ENCODE measurements at places on chromosomes 1 and 21. TPM values are rescaled to one million over a fixed set of nuclear protein-coding genes. Genes with fewer than 3 reads are reported as not detected.
A peak's percentile ranks its signal among the peaks of the same experiment; 100 is the strongest.

GRCh38 chr21:26946744-26947446, 20.0 kb downstream of the ADAMTS5 start:
- DNase-seq, result no peak
- H3K4me3 ChIP-seq, result no peak overlapping the region
- H3K4me1 ChIP-seq, result no peaks in the 10 kb centered on the region
- no peak overlapping the region for H3K27ac ChIP-seq
- no peaks in the 10 kb centered on the region for H3K27me3 ChIP-seq

The SNRNP40 gene
- total RNA-seq, result 53.7 TPM

The OR2T8 gene
- total RNA-seq, result 0.25 TPM

The KRTAP7-1 gene
- not detected for total RNA-seq

DNA sequence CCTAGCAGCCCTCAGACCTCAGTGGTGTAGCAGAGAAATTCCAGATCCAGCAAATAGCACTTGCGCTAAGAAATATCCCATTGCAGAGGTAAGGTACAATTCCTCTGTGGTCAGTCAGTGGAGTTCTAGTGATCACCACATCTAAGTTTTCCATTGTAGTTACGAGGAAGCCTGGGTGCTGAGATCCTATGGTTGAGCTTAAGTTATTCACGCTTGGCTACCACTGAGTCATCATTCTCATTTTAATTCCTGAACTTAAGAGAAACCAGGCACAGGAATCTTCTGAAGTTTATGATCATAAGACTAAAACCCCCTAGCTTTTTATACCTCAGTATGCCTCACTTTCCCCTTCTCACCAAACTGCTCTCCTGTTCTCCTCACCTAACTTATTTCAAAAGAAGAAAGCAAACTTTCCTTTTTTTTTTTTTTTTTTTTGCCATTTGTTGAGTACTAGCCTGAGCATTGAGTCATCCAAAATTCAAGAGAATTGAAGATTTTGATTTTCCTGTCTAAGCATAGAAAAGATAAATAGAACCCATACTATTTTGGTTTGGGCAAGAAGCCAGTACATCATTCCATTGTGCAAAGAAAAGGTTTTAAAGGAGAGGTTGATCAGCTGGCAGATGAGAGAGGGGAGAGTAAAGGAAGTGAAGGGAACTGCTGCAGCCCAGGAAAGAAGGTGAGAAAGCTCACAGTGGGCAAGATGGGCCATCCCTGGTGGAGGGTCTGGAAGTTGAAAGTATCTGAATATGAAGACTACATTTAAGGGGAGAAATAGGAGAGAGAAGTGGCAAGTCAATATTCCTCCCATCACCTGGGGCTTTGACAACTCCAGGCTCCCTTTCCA, 39.9 kb downstream of the SERBP1 start:
- no peak overlapping the region for H3K27ac ChIP-seq
- H3K36me3 ChIP-seq, result no peaks in the 10 kb centered on the region
- H3K4me3 ChIP-seq, result no peak overlapping the region
- no peaks in the 10 kb centered on the region for H3K27me3 ChIP-seq

GRCh38 chr21:42257091-42257765, 38.3 kb downstream of the ABCG1 start:
- no peak overlapping the region for H3K27ac ChIP-seq
- peaks cover 20% of the 10 kb centered on the region for H3K4me1 ChIP-seq
- DNase-seq, result no peak

GRCh38 chr1:53345996-53346813, 18.3 kb upstream of the LRP8 start:
- no peak overlapping the region for H3K4me3 ChIP-seq
- H3K36me3 ChIP-seq, result no peaks in the 10 kb centered on the region
- no peak for DNase-seq
- H3K27me3 ChIP-seq, result no peaks in the 10 kb centered on the region
- no peak overlapping the region for H3K27ac ChIP-seq

DNA sequence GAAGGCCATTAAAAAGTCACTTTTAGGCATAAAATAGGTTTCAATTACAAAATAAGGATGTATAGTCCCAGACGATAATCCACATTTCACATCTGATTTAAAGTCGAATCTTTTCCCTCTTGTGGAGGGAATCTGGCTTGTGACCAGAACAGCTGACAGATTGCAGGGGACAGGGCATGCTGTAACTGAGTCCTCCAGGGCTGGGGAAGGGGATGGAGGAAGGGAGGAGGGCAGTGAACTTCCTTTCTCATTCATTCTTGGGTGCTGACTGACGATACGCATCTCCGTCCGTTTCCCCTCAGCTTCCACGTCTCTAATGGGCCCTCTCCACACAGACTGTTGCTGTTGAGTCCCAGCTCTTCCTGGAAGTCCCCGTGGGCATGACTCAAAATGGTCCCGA, 108.1 kb upstream of the CSF3R start:
- H3K4me3 ChIP-seq, result no peak overlapping the region
- H3K4me1 ChIP-seq, result no peaks in the 10 kb centered on the region
- H3K36me3 ChIP-seq, result no peaks in the 10 kb centered on the region

GRCh38 chr1:161227196-161227871, 1.5 kb downstream of the TOMM40L start:
- no peak overlapping the region for H3K4me3 ChIP-seq
- peak; percentile 88 for DNase-seq
- H3K36me3 ChIP-seq, result peaks cover 23% of the 10 kb centered on the region
- H3K4me1 ChIP-seq, result peaks cover 32% of the 10 kb centered on the region
- no peaks in the 10 kb centered on the region for H3K27me3 ChIP-seq

DNA sequence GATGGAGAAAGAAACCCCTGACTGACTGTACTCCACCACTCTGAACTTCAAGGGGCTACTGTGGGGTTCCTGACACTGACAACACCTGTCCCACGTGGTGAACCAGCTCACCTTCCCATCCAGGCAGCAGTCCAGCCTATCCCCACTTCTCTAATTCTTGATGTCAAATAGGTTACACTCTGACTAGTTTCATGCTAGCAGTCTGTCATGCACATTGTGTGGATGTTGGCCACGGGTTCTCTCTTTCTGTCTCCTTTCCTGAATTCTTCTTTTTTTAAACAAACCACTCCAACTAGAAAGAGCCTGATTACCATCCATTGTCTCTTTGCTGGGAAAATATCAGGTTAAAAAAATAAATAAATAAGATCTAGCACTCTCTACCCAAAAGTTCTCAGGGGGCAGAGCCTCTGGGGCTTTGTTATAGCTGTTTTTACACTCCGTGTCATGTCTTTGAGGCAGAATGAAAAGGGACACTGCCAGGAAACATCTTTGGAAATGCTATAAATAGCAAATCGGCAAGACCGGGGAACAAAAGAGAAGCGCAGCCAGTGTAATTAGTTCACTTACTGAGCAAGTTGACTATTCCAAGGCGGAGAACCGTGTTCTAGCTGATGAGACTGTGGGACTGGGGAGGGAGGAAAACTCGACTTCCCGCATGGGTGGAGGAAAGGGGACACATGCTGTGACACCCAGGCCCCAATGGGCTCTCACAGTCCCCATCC, 356.1 kb downstream of the OMA1 start:
- H3K27ac ChIP-seq, result no peak overlapping the region
- no peaks in the 10 kb centered on the region for H3K4me1 ChIP-seq
- DNase-seq, result no peak
- H3K4me3 ChIP-seq, result no peak overlapping the region
- no peaks in the 10 kb centered on the region for H3K27me3 ChIP-seq

GRCh38 chr1:86503406-86504136, 34.8 kb downstream of the CLCA1 start:
- peak overlapping the region; percentile 13 for H3K4me3 ChIP-seq
- H3K27ac ChIP-seq, result no peak overlapping the region
- no peaks in the 10 kb centered on the region for H3K27me3 ChIP-seq
- H3K4me1 ChIP-seq, result peaks cover 7% of the 10 kb centered on the region

- no peaks in the 10 kb centered on the region for H3K4me1 ChIP-seq
- no peaks in the 10 kb centered on the region for H3K36me3 ChIP-seq
- no peak for DNase-seq
- H3K4me3 ChIP-seq, result no peak overlapping the region
Measured at GRCh38 chr1:65339866-65340468, 30.6 kb downstream of the DNAJC6 start.

- H3K36me3 ChIP-seq, result no peaks in the 10 kb centered on the region
- no peak overlapping the region for H3K27ac ChIP-seq
- DNase-seq, result no peak
- no peak overlapping the region for H3K4me3 ChIP-seq
- H3K4me1 ChIP-seq, result peaks cover 36% of the 10 kb centered on the region
Measured at GRCh38 chr21:35225573-35225972, 176.5 kb upstream of the RUNX1 start.

The LAMC2 gene
- not detected for total RNA-seq

GRCh38 chr1:208537198-208537597, 293.0 kb upstream of the PLXNA2 start:
- H3K4me3 ChIP-seq, result no peak overlapping the region
- no peak overlapping the region for H3K27ac ChIP-seq
- no peak for DNase-seq
- peaks cover 3% of the 10 kb centered on the region for H3K27me3 ChIP-seq

DNA sequence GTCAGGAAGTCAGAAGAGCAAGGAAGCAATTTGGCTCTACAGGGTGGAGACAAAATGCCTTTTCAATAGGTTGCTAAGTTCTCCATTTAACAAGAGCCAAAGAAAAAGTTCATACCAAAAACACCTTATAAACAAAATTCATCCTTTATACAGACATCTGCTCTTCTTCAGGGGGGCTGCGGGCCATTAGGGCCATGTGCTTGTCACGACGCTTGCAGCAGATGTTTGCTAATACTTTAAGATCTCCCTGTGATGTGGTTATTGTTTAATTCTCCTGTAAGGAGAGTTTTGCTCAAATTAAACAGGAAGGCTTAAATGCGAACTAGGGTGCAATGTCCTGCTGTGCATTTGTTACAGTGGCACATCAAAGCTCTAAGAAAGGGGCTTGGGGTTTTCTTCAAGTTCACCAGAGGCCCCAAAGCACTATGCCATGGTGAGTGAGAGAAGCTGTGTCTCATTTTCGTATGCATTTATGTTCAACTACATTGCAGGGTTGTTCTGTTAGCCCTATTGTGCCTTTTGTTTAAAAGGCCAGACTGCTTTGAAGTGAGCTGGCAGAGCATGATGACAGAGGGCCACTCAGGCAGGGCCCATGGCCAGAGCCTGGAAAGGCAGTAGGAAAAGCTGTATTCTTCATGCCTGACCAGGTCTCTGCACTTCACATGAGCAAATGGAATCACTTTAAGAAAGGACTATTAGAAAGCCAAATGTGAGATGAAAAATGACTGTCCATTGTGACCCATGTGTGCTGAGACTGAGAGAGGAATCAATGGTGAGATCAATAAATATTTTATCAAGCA, 24.8 kb upstream of the NTPCR start:
- H3K36me3 ChIP-seq, result no peaks in the 10 kb centered on the region
- H3K4me1 ChIP-seq, result peaks cover 50% of the 10 kb centered on the region
- no peak overlapping the region for H3K4me3 ChIP-seq
- H3K27ac ChIP-seq, result no peak overlapping the region
- no peak for DNase-seq
- H3K27me3 ChIP-seq, result no peaks in the 10 kb centered on the region

GRCh38 chr1:108609483-108610049, 49.7 kb downstream of the EEIG2 start:
- no peak overlapping the region for H3K4me3 ChIP-seq
- H3K27me3 ChIP-seq, result no peaks in the 10 kb centered on the region
- H3K36me3 ChIP-seq, result peaks cover 18% of the 10 kb centered on the region
- no peak for DNase-seq
- no peak overlapping the region for H3K27ac ChIP-seq

- no peaks in the 10 kb centered on the region for H3K4me1 ChIP-seq
- no peak overlapping the region for H3K27ac ChIP-seq
- H3K4me3 ChIP-seq, result no peak overlapping the region
- no peaks in the 10 kb centered on the region for H3K27me3 ChIP-seq
Measured at GRCh38 chr1:6102532-6102845, 56.8 kb downstream of the KCNAB2 start.

DNA sequence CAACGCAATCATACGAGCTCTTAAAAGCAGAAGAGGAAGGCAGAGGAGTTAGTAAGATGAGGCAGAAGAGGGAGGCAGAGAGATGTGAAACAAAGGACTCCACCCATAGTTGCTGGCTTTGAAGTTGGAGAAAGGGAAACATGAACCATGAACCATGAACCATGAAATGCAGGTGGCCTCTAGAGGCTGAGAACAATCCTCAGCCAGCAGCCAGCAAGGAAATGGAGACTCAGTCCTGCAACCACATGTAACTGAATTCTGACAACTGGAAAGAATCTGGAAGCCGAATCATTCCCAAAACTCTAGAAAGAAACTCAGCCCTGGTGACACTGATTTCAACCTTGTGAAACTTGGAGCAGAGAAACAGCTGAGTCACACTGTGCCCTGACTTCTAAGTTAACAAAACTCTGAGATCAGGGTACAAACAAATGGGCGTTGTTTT, 10.1 kb downstream of the DIPK1A start:
- no peak overlapping the region for H3K4me3 ChIP-seq
- H3K4me1 ChIP-seq, result peaks cover 30% of the 10 kb centered on the region
- H3K36me3 ChIP-seq, result no peaks in the 10 kb centered on the region
- H3K27ac ChIP-seq, result no peak overlapping the region
- no peak for DNase-seq
- no peaks in the 10 kb centered on the region for H3K27me3 ChIP-seq

The GPR157 gene
- 5.1 TPM for total RNA-seq

GRCh38 chr1:245932302-245932972, 574.6 kb downstream of the SMYD3 start:
- no peak overlapping the region for H3K27ac ChIP-seq
- H3K36me3 ChIP-seq, result no peaks in the 10 kb centered on the region
- DNase-seq, result no peak
- H3K4me1 ChIP-seq, result no peaks in the 10 kb centered on the region
- no peaks in the 10 kb centered on the region for H3K27me3 ChIP-seq

The SAMD13 gene
- not detected for total RNA-seq

DNA sequence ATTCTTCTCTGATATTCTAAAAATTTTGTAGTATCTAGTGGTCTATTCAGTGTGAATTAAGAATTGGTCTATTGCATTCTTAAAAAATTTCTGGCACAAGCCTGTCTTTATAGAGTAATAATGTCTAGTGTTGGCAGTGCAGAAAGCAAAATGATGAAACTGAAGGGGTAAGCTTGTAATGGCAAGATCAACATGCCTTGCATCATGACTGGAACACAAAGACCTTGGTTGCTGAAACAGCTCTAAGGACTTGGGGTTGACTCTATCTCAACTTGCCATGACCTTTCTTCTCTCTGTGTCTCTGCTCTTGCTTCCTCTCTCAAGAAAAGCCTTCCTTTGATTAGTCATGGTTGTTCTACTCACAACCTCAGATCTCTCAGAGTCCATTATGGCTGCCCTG, 46.8 kb upstream of the PROX1 start:
- no peak overlapping the region for H3K27ac ChIP-seq
- no peaks in the 10 kb centered on the region for H3K27me3 ChIP-seq
- no peaks in the 10 kb centered on the region for H3K36me3 ChIP-seq
- DNase-seq, result no peak
- no peaks in the 10 kb centered on the region for H3K4me1 ChIP-seq

- DNase-seq, result no peak
- H3K4me3 ChIP-seq, result no peak overlapping the region
- H3K36me3 ChIP-seq, result no peaks in the 10 kb centered on the region
- H3K4me1 ChIP-seq, result no peaks in the 10 kb centered on the region
- H3K27ac ChIP-seq, result no peak overlapping the region
Measured at GRCh38 chr21:28799926-28800325, 192.8 kb downstream of the LTN1 start.

Measured in CD4-positive, alpha-beta T cell (primary cell).